ENCODE measurements at places on chromosomes 2 and 18.

GRCh38 chr2:204545861-204546735 is 823 bp downstream of the PARD3B start:
- DNase-seq: no peak

GRCh38 chr2:51638811-51639210 is 606.9 kb upstream of the NRXN1 start:
- no peak for DNase-seq

DNA sequence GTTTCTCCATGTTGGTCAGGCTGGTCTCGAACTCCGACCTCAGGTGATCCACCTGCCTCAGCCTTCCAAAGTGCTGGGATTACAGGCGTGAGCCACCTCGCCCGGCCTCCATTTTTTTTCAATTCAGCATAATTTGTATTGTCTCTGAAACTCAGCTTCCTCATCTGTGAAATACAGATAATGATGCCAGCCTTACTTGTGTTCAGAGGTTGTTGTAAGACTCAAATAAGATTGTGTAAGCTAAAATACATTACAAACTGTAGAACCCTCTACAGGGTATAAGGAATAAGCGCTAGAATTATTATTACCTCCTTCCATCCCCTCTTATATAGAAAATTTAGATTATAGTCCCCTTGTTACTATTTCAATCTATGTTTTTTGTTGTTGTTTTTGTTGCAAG is 24.8 kb upstream of the STARD7 start:
- no peak for DNase-seq

- DNase-seq: no peak
Observed at GRCh38 chr18:30775629-30776028, 266.9 kb downstream of the DSC3 start.

DNA sequence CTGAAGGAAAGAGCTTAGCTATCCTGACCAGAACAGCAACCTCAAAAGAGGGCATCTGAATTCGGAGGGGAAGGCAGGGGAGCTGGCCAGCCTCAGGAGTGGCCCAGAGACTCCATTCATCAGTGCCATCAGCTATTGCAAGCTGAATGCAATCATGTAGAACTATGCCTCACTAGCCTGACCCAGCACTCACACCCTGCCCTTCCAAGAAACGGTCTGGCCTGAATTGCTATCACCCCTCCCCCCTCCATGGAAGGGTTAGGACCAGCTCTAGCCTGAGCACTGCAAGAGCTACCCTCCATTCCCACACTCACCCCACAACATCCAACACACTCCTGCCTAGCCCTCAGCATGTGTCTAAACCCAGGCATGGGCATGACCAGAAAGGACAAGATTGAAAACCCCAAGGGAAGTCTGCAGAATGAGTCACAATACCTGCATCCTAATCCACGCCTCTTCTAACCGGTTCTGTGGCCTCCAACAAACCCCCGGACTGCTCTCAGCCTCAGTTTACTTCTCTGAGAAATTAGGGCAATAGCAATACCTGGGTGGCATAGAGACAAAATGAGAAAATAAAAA is 120.3 kb downstream of the BCL11A start:
- DNase-seq: no peak

DNA sequence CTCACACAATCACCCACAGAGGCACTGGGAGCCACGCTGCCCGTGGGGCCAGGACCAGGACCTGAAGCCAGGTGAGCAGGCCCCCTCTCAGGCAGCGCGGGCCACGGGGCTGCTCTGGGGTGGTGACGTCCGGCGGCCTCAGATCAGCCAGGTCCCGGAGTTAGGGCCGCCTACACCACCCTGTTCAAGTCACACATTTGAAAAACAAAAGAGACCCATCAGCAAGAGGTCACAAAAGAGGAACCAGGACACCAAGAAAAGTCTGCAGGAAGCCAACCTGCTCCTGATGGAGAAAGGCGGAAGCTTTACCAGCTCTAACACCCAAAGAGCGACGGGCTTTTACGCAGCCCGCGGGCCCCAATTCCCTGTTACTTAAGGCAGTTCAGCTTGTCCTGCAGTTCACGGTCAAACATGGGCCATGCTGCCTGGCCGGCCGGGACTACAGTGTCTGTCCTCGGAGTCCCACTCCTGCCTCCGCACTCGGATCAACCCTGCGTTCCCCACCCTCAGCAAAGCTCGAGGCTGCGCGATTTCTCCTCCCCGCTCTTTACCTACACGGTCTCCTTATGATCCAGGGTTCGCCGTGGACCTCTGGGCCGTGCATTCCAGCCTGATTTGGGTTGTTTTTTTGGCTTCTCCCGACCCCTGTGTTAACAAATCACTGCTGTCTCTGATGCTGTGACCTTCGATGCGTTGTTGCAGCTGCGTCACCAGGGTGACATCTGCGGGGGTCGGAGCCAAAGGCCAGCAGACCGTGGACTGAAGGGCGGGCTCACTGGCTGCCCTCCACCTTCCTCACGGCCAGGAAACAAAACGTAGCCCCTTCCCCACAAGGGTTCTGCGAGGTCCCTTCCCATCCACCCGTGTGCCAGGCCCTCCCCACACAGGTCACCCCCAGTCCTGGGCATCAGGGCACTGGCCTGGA is 31.0 kb downstream of the SNORC start:
- no peak for DNase-seq

- DNase-seq: peak; percentile 14
Observed at GRCh38 chr2:70673041-70673647, 94.9 kb downstream of the ADD2 start.

DNA sequence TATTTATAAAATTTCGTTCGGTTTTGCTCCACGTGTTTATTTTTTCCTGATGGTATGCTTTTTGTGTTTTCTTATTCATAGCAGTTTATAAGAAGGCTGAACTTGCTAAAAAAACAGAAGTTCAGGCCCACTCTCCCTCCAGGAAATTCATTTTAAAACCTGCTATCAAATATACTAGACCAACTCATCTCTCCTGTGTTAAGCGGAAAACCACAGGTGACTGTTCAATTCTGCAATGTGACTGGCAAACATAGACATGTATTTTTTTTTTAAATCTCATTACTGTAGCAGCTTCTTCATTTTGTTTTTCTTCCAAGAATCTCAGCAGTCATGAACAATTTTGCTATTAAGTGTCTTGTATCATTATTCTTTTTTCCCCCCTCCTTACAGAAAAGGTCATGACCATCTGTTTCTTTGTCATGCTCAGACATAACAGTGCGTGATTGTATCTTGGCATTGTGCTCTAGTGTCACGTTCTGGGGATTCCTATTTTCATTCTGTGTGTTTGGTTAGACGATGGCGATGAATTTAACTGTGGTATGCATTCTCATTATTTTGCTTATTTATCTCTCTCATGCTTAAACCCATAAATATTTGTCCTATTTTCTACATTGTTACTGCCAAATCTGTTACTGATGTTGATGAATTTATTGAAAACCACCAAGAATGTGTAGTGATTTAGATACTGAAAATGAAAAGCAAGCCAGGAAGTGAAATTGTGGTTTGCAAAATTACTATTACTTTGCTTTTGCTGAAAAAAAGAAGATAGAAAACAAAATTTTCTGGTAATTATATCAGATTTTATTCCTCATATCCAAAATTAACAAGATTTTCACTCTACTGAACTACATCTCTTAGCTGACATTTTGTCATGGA is 74.6 kb upstream of the UNC80 start:
- DNase-seq: no peak

- DNase-seq: no peak
Observed at GRCh38 chr2:126788113-126788512, 110.6 kb upstream of the TEX51 start.

- peak; percentile 66 for DNase-seq
Observed at GRCh38 chr2:190911813-190912212, 31.2 kb downstream of the GLS start.

- DNase-seq: peak; percentile 33
Observed at GRCh38 chr2:230668184-230668938, 44.3 kb upstream of the CAB39 start.

- DNase-seq: no peak
Observed at GRCh38 chr2:174338147-174338605, 3.4 kb downstream of the SP9 start.

DNA sequence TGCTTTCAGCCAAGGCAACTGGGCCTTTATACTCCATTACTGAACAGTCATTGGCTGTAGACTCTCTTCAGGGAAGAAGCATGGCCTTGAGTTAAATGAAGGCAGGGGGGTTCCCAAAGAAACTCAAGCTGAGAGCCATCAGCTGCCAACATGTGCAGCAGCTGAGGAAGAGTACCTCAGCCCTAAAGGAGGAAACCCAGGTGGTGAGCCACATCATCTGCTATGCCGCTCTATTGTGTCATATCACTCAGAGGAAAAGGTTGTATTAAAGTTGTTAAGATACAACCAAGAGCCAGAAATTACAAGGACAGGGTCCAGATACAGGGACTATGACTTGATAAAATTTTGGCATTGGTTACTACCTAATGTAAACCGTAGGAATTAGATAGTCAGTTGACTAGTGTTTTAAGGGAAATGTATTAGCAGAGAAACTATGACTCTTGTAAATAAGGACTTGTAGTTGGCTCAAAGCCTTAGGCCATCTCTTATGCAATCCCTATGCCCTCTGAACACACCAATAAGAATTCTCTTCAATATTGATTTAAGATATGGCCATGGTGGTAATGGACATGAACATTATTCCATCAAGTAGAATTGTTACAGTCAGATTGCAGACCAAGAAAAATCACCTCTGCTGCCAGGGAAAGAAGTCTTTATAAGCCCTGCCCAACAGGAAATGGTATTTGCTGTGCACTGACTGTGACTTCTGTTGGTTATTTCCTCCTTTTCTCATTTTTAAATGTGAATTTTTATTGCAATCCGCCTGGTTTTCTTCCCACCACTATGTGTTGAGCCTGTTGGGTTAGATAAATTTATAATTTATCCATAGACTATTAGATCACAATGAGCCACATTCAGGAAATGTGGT is 9.2 kb upstream of the LRPPRC start:
- DNase-seq: no peak

GRCh38 chr2:31390324-31390723 is 24.2 kb downstream of the XDH start:
- DNase-seq: peak; percentile 11

DNA sequence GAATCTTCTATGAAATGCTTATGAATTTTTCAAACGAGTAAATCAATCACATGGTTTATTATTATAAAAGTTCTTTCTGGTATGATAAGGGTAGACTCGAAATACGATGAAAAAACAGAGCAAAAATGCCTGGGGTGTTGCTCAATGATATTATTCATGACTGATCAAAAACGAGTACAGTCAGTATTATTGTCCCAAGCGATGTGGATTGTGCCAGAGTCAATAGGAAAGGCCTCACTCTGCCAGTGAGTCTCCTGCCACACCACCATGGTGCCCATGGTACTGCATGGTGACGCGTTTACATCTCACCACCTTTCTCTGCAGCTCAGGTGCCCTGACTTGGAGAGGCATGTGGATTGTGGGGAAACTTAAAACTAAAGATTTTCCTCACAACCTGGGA is 58.5 kb downstream of the KCTD1 start:
- DNase-seq: no peak

DNA sequence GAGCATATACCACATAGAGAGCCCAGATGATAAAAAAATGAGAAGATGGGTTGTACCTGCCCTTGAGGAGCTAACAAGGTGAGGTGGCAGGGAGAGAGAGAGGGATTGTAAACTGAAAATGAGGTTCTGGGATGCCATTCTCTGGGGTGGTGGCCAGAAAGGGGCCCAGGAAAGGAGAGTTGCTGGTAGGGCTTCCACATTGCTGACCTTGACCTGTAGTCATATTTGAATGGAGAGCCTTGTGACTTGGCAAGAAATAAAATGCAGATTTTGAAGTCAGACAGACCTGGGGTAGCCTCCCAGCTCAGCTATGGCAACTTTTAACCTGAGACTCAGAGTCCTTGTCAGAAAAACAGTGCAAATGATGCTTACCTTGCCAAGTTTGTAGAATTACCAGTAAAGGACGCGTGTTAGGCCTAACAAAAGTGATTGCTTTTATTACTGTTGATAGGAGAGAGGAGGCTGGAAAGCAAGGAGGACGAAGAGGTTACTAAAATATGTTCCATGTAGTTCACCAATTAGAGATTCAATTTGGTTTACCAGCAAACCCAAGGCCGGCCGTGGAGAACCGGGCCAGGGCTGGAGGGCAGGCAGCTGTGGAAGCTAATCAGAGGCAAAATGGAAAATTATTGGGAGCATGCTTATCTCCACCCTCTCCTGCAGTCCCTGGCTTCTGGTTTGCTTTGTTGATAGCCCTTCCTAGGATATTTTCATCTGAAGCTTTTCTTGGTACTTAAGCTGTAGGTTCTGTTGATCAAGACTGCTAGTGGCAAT is 3.9 kb downstream of the NPAS2 start:
- no peak for DNase-seq

DNA sequence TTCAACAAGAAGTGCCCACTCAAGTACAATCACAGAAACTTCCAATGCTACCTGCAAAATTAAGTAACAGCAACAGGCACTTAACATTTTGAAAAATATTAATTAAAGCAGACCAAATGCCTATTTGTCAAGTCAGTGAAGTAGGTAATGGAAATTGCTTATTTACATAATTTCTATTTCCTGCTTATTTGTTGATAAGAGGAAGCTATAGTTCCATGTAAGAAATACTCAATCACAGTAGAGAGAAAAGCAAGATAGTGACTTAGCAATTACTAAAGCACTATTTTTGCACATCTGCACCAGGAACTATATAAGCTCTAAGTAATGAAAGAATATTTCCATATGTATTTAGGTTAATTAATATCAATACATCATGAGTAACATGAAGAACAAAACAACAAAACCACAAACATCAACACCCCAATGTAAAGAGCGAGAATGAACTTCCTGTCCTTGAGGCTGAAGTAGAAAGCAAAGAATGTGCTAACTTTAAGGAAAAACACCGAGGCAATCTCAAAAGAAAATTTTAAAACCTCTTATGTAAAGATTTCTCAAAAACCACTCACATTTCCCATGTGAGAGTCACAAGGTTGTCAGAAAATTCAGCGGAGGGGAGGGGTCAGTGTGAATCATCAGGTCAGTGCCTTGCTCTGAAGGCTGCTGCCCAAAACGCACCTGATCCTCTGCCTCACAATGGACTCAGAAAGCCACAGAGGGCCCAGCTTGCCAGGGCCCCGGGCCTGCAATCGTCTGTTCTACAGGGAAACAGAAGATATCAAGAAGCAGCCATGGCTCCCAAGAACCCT is 12.5 kb downstream of the NPC1 start:
- peak; percentile 31 for DNase-seq

DNA sequence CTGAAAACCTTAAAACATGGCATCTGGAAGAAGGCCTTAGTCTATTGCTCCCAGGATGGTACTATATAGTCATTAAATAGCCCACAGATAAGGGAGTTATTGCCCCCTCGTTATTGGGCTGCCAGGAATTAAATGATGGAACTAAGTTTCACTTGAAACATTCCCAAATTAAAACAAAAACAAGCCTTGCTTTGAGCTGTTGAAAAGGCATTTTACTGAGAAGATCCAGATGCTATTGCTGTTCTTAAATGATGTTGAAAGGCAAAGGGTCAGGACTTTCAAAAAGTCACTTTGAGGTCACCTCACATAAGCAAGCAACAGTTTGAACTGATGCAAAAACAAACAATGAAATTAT is 2.0 kb upstream of the AMMECR1L start:
- DNase-seq: no peak

Measured in fibroblast of skin of right quadriceps (primary cell).